ENCODE measurements at places on chromosomes 7 and 10.

GRCh38 chr7:123871998-123872867, 27.3 kb downstream of the HYAL4 start:
- peak; percentile 21 for DNase-seq

- no peak for DNase-seq
Observed at GRCh38 chr10:45439365-45439764, 65.3 kb downstream of the ALOX5 start.

GRCh38 chr7:127035203-127035849, 217.4 kb downstream of the GRM8 start:
- no peak for DNase-seq

- no peak for DNase-seq
Observed at GRCh38 chr10:76357726-76358415, 926.4 kb downstream of the LRMDA start.

- DNase-seq = no peak
Observed at GRCh38 chr10:111703986-111704385, 479.6 kb downstream of the GPAM start.

DNA sequence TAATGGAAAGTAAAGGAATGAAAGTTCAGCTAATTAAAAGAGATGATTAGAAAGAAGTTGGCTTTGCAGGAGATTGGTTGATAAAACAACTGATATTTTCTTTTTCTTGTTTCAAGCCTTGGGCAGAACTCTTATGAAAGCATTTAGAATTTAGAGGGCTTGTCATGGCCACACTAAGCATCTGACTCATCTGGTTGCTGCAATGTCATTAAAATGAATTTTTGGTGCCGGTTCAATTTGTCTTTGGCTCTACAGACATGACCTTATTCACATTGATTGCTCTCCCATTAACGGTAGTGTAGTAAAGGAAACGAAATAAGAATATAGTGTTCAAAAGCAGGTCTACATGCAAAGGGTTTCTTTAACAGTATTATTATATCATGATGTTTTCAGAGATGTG, 1012.4 kb upstream of the C7orf33 start:
- DNase-seq = no peak

GRCh38 chr7:7103343-7104313, 78.7 kb upstream of the C1GALT1 start:
- peak; percentile 75 for DNase-seq

DNA sequence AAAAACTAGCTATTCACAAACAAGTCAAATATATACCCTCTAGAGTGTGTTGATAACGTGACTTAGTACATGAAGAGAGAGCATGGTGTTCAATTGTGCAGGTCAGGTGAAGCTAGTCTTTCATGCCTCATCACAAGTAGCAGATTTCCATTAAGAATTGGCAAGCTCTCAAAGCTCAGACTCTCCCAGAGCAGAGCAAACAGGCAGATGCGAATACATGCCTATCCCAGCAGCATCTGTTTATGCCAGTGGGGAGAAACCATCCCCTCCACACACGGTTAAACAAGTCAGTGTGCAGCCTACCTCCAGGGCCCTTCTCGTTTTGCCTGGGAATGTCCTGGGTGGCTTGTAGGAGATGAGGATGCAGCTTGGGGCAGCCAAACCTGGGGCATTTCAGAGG, 532.5 kb upstream of the C7orf33 start:
- DNase-seq = no peak

DNA sequence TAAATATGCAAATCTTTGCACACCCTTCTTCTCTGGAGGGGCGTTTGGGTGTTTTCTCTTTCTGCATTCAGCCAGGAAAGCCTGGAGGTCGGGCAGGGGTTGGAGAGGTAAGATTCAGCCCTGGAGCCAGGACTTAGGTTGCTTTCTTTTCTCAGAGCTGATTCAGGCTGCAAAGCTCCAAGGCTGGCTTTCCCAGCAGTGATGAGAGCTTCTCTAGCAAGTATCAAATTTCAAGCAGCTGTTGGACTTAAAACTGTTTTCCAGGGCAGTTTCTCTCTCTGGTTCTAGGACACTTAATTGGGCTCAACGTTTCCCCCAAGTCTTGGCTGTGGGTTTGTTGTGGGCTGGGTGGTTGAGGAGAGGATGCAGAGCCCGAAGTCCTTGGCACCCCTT, 608 bp downstream of the AKR1B10 start:
- DNase-seq = no peak

DNA sequence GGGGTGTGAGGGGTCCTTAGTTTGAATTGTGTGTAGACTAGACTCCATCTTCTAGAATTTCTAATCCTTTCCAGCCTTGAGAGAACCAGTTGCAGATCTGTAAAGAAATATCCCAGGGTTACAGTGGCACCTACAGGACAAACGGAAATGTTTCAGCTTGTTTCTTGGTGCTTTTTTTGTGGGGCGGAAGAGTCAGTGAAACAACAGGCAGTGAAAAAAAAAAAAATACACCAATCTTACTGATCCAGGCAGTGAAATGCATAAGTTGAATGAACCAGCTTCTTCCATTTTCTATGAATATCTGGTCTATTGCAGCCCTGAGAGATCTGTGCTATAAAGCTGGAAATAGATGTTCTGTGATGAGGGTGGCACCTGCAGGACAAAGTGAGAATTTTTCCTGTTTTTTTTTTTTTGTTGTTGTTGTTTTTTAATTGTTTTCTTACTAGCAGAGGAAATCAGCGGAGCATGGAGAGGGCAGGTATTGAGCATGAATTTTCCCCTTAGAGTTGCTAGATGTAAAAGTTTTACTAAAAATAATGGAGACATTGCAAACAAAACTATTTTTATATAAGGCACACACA, 81.9 kb upstream of the DYNC1I1 start:
- peak; percentile 5 for DNase-seq

DNA sequence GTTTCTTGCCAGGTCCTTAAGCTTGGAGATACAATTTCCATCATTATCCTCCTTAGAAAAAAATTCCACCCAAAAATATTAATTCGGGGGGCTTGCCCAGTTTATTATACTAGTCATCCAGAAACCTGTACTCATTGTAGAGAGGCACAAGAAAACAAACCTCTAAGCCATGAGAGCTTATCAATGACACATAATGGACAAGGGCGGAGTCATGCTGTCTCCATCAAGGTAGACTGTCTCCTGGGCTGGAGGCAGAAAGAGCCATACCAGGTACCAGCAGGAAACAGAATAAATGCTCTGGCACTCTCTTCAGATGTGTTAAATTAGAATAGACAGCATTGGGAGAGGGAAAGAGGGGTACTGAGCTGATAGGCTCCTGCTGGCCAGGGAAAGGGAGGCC, 69.8 kb upstream of the GSDME start:
- no peak for DNase-seq

DNA sequence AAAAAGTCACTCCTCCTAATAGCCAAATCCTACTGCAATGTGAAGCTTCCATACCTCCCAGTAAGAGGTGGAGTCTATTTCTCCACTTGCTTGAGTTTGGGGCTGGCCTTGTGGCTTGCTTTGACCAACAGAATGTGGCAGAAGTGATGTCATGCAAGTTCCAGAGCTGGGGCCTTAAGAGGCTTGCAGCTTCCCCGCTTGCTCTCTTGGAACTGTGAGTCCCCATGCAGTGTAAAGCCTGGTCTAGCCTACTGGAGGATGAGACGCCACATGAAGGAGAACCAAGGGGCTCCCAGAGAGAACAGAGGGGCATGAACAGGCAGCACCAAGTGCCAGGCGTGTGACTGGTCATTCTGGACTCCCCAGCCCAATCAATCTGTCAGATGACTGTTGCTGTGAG, 58.6 kb upstream of the OPALIN start:
- DNase-seq = no peak

- peak; percentile 59 for DNase-seq
Observed at GRCh38 chr7:5423976-5424748, 528 bp upstream of the TNRC18 start.

DNA sequence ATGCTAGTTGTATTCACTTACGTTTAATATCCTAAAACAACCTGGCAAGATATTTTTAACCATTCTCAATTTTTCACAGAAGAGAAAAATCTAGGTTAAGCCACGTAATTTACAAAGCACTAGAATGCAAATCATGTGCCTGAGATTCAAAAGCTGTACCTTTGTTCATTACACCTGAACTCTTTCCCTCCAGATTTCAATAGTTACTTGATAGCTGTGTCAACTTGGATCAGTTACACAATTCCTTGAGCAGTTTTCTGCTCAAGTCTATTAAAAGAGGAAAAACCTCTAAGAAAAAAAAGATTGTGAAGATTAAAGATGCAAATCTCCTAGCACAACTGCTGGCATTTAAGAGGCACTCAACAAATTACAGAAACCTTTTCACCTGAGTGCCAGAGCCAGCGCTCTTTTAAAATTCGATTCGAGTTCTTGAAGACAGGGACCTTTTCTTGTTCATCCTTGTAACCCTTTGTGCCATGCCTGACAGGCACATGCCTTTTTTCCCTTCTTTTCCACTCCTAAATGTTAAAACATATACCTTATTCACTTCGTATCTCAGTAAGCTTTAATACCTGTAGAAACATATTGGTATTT, 886 bp downstream of the NSUN6 start:
- peak; percentile 32 for DNase-seq

- DNase-seq = no peak
Observed at GRCh38 chr10:21807180-21807579, 196.3 kb downstream of the DNAJC1 start.

DNA sequence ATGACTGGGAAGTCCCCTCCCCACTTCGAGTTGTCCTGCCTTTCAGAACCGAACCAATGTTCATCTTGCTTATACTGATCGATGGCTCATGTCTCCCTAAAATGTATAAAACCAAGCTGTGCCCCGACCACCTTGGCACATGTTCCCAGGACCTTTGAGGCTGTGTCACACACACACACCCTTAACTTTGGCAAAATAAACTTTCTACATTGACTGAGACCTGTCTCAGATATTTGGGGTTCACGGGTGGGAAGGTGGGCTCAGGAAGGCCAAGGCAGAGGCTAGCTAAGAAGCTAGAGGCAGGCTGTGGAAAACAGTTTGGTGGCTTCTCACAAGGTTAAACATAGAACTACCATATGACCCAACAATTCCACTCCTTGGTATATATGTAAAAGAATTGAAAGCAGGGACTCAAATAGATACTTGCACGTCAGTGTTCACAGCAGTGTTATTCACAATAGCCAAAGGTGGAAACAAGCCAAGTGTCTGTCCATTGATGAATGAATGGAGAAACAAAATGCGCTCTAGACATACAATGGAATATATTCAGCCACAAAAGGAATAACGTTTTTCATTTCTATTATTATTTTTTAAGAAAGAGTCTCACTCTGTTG, 15.4 kb downstream of the PRF1 start:
- DNase-seq = no peak

DNA sequence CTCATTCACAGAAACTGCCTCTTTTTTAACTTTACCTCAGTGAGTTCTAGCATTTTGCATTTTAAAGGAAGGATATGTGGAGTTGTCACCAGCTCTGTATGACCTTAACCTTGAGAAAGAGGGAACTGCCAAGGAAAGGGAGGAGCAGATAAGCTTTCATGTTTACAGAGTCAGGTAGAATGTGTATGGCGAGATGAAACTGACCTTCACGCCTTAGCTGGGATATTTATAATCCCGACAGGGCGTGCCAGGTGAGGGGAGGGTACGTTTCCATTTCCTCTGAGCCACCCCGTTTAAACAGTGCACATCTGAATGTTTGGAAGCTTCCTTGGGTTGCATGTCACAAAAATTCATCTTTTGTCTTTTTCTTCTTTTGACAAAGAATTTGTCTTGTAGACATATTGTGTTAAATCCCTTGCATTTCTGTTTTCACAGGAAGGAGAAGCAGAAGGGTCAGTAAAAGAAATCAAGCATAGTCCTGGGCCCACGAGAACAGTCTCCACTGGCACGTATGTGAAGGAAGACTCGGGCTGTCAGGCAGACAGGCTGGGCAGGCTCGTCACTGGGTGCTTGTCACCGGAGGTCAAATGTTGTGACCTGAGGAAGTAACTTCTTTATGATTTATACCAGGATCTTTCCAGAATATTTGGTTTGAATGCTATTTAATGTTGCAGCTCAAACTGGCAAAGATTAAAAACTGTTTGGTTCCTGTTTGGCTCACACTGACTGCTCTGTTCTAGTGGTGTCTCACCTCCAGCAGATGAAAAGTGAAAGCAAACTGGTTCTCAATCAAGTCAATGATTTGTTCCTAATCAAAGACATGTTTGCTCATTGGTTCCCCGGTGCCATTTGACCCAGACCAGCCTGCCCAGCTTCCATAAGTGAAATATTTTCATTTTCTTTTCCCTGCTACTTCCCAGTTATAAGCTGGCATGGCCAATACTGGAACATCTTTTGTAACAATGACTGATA, 16.2 kb downstream of the OPTN start:
- peak; percentile 57 for DNase-seq

- DNase-seq = no peak
Observed at GRCh38 chr10:77208684-77209256, 428.8 kb downstream of the KCNMA1 start.

GRCh38 chr7:35505066-35505465, 189.9 kb downstream of the HERPUD2 start:
- DNase-seq = no peak

DNA sequence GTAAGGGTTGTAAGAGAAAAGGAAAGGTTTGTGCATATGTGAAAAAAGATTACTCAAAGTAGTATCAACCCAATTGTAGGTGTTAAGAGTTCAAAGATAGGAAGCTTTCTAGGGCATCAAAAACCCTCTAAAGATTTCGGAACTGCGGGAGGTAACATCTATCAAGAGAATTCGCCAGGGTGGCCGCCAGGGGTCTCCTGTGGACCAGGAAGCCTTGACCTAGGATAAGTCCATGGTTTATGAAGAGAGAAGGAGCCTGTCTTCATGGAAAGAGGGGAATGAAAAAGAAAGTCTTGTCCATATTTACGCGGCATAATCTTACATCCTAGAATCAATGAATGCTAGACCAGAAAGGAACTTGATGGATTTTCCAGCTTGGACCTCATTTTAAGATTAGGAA, 140.7 kb upstream of the CALCR start:
- no peak for DNase-seq

DNA sequence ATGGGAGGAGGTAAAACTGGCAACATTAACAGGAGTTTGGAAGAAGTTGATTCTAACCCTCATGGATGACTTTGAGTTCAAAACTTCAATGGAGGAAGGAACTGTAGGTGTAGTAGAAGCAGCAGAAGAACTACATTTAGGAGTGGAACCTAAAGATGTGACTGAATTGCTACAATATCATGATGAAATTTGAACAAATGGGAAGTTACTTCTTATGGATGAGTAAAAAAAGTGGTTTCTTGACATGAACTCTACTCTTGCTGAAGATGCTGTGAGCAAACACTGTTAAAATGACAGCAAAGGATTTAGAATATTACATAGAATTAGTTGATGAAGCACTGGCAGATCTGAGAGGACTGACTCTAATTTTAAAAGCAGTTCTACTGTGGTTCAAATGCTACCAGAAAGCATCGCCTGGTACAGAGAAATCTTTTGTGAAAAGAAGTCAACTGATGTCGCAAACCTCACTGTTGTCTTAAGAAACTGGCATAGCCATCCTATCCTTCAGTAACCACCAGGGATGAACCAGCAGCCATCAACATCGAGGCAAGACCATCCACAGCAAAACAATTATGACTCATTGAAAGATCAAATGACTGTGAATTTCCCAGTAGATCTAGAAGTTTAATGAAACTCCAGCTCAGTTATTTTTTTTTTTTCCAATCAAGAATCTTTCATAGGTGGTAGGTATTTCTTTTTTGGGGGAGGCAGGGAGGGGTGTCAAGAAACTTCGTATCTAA, 20.8 kb downstream of the BRAF start:
- no peak for DNase-seq
